ENCODE measurements at places on chromosomes 6 and 20.
A peak's percentile ranks its signal among the peaks of the same experiment; 100 is the strongest.

DNA sequence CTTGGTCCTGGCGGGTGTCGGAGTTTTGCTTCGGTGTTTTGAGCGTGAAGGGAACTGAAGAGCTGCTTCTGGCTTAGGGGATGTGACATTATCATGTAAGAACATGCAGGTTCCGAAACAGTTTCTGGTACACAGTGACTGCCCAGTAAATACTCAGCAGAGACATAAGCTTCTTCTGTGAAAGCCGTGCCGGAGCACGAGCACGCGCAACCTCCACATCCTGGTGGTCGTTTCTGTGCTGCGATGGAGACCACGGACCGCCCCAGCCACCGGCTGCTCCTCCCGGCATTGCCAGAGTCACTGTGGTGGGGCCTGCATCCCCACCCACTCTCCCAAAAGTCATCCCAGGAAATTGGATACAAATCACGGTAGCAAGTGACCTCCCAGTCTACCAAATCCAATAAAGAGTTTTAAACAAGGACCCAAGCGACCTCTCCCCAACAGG is 18.7 kb downstream of the KIF25 start:
- no peak for DNase-seq

- no peak for DNase-seq
These were observed 9.3 kb upstream of the SIRPB2 start for GRCh38 chr20:1500496-1500895.

DNA sequence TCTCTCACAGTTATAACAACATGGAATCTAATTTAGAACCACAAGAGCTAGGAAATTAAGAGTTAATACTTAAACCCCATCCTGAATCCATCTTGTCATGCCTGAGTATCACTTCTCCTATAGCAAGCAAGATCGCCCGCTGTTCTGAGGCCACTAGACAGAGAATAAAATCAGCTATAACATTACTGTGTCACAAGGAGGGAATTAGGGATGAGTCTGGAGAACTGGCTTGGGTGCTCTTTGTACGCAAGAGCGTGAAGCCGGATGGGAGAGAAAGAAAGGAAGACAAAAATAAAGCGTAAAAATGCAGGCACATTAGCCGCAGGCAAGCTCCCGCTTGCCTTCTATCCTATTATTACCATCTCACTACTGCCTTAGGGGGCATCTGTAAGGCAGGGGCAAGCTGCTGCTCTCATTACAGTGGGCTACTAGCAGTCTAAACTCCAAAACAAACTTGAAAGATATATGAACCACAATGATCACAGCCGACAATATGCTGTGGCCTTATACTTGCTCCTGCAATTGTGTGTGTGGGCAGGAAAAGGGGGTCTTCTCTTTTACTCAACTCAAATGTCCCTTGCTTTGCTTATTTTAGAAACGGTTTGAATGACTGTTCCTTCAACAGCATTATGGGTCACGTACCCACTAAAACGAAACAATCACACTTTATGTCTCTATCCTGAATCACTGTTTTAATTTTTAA is 81.9 kb downstream of the GJA10 start:
- DNase-seq: no peak

DNA sequence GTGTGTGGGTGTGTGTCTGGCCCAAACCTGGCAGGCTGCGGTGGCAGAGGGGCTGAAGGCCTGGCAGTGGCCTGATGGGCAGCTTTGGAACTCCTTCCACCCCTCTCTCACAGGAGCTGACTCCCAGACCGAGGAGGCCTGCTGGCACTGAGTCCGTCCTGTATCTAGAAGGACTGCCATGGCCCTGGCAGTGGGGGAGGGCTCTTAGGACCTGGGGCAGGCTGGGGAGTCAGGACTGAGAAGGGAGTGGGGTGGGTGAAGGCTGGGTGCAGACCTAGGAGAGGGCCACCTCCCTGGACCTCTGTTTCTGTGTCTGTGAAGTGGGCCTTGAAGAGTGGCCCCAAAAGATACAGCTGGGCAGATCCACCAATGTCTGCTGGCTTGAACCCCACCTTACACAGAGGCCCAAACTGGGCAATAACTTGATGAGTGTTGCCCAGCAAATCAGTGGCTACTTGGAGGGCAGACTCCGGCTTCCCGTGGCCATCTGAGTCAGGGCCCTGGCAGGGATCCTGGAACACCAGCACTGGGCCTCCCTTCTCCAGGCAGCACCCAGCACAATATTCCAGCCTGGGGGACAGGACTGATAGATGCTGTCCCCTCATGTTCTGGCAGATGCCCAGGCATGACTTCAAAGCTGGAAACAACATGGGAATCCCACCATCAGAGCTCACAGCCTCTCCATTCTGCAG is 46.7 kb upstream of the BLCAP start:
- no peak for DNase-seq

- DNase-seq: no peak
These were observed 334.9 kb upstream of the JARID2 start for GRCh38 chr6:14910692-14911547.

GRCh38 chr20:31675828-31676608 is 38.3 kb downstream of the COX4I2 start:
- peak; percentile 45 for DNase-seq

- no peak for DNase-seq
These were observed 14.1 kb downstream of the CPNE1 start for GRCh38 chr20:35650632-35651031.

- no peak for DNase-seq
These were observed 37.4 kb downstream of the ATXN1 start for GRCh38 chr6:16723826-16724225.

DNA sequence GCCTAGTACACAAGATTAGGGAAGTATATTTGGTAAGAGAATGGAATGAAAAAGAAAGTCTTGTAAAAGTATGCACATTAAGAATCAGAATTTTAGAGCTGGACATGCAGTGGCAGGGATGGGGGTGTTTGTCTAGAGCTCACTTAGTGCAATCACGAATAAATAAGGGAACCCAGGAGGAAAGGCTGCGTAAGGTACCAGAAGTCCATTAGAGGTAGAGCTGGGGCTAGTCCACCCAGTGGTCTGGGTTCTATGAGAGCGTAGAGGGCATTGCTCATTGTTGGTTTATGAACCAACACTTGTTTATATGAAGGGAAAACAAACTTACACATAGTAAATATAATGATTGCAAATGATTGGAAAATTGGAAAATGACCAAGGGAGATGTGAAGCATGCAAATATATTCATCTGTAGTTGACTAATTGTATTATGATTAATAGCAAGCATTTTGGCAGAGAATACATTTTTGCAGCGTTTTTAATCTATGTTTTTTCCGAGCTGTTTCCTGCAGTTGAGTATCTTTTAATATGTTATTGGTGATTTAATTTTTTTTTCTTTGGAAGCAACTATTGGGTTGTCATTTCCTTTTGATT is 3.2 kb downstream of the CDC40 start:
- DNase-seq: no peak

DNA sequence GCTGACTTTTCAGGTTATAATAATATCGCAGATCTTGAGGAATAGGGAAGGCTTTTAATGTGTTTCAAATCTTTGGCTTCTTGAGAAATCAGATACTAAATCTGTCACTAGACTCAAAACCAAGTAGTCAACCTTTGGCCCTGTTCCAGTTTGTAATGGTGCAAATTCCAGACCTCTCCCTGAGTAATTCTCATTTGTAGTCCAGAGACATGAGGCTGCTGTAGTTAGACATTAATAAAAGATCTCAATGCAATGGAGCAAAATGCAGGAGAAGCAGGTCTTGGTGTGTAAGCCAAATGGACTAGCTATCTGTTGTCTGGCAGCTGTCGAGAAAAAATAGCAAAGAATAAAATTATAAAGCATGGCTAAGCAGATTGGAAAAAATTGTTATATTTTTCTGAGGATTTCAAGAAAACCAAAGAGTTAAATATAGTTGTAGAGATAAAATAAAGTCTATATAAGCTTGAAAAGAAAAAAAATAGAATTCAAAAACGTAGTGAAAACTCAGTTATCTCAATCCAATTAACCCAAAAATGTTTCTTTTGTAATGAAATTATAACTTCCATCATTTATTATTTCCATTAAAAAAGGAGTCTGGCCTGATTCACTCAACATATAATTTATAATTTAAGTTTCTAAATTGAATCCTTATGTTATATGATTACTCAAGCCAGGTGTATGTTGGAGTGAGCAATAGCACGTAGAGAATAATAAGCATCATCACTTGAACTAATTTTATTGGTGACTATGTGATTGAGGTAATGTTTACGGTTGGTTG is 161.5 kb upstream of the ADGRB3 start:
- DNase-seq: no peak

- DNase-seq: peak; percentile 3
These were observed 77.8 kb upstream of the TGM3 start for GRCh38 chr20:2217857-2218539.

DNA sequence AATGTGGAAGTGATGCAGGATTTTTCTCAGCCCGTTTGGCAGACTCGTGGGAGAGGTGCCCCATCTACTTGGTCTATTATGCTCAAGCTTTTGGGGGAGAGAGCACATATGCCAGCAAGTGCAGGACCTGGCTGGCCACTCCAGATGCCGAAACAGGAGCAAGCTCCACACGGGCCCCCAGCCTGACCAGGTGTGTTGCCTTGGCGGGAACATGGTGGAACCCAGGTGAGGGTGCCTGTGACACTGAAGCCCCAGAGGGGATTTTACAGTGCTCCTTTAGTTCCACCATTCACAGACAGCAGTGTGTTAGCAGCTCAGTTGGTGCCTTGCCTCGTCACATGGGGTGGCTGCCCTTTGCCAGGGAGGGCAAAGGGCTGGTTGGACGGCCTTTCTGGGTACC is 798.9 kb downstream of the EYS start:
- no peak for DNase-seq

DNA sequence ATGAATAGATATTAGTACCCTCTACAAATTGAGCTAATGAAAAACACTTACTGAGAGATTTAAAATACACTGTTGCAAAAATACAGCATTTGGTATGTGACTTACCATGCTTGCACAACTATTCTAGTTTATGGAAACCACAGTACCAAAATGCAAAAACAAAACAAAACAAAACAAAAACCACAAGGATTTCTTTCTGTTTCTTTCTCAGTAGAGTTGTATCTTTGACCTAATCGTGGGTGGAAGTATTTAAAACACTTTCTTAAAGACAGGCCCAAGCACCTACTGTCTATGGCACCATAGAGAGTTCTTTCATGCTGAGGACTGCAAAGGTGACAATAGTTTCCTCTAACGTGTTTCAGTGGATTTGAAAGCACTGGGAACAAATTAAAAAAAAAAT is 95.3 kb upstream of the C6orf118 start:
- no peak for DNase-seq

GRCh38 chr20:14830466-14830865 is 493.1 kb upstream of the FLRT3 start:
- DNase-seq: no peak

DNA sequence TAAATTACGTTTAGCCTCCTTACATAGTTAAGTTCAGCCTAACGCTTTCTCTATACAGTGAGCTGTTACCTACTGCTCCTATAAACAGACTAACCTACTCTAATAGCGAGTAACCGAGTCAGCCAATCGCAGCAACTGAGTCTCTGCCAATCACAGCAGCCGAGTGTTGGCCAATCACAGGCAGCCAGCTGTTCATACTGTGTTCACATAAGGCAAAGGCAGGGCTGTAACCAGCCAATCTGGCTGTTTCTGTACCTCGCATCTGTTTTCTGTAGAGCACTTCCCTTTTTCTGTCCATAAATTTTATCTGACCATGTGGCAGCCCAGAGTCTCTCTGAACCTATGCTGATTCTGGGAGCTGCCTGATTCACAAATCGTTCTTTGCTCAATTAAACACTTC is 263.9 kb upstream of the JARID2 start:
- no peak for DNase-seq

DNA sequence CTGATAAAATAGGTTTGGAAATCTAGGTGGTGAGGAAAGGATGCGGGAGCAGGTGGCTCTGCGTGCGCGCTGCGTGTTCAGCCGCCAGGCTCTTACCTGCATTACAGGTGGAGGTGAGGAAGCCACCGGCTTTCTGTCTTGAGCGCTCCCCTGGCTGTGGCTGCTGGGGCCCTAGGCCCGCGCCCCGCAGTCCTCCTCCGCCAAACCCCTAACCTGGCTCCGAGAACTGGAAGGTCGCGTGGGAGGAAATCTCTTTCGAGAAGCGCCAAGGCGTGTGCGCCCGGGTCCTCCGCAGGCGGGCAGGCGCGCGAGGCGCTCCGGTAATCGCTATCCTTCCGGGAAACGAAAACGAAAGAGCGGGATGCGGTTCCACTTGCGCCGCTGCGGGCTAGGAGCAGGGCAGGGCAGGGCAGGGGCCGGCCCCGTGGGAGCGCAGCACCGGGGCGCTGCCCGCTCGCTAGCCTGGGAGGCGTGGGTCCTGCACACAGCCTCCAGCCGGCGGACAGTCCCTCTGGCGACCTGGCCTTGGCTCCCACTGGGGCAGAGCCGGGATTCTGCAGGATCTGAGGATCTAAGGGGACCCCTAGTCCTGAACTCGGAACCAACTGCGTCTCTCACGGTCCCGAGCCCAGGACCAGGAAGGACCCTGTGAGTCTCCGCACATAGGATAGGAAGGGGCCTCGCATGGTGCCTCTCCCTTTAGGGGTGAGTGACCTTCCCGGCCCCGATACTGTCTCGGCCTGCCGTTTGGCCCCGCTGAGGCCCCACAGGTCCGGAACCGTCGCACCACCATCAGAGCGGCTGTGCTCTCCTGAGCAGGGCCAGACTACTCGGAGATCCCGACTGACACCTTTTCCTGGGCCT is at the start of gene ETV7:
Gene ETV7, minus strand, starts transcription at position 230 of the 864 bp plus-strand sequence. Its CDS starts 128 bp downstream, at position 102.
- DNase-seq: peak; percentile 44

DNA sequence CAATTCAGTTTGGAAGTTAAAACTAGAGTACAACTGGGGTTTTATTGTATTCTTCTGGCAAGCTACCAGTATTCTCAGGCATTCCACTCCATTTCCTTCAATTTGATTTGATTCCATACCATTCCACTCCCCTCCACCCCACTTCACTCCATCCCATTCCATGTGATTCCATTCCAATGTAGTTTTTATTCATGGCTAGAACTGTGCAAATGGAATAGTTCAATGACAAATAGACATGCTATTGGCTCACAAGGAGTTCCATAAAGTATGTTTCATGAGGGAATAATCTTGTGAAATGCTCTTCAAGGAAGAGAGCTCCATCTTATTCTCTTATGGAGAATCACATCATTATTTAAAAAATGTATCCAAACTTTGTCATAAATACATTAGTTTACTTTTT is 285.0 kb upstream of the BMP2 start:
- DNase-seq: no peak

- DNase-seq: no peak
These were observed 474.4 kb upstream of the RNF217 start for GRCh38 chr6:124487623-124488431.

DNA sequence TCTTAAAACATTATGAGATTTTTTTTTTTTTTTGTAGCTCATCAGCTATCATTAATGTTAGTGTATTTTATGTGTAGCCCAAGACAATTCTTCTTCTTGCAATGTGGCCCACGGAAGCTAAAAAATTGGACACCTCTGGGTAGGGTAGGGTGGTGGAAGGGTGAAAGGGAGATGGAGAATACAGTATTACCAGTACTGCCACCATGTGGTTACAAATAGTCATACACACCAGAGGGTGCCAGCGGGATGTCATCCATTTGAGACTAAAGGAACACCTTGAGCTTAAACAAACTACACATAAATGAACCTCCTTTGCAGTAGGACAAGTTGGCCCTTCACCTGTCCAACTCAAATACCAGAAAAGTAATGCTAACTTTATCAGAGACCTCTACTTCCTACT is 601.9 kb downstream of the HTR1B start:
- no peak for DNase-seq

- no peak for DNase-seq
These were observed 654.7 kb upstream of the FLRT3 start for GRCh38 chr20:14992153-14992552.

GRCh38 chr20:35791821-35792220 is 20.0 kb downstream of the PHF20 start:
- DNase-seq: no peak
